ENCODE measurements at places on chromosomes 2 and 18. TPM values are rescaled to one million over a fixed set of nuclear protein-coding genes. Genes with fewer than 3 reads are reported as not detected.

- no peaks in the 10 kb centered on the region for H3K36me3 ChIP-seq
- no peaks in the 10 kb centered on the region for H3K27me3 ChIP-seq
- no peaks in the 10 kb centered on the region for H3K4me1 ChIP-seq
- no peak for DNase-seq
Measured at GRCh38 chr2:55163941-55164390, 68.1 kb downstream of the CLHC1 start.

DNA sequence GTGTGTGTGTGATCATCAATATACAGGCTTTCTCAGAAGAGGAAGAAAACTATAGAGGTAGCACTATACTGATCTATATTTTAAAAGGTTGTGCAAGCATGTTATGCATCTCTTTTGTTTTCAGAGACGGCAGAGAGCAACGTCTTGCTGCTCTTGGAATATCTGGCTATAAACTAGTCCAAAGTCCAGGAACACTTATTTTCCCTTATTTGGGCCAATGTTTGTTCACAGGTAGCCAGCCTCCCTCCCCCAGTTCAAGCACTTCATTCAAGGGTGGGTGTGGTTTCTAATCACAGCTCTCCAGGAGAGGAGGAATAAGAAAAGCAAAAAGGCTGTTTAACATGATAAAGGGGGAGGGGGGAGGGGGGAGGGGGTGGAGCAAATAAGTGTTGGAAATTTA, 4.2 kb downstream of the FZD5 start:
- H3K4me3 ChIP-seq = no peak overlapping the region
- H3K27ac ChIP-seq = no peak overlapping the region
- no peaks in the 10 kb centered on the region for H3K36me3 ChIP-seq
- H3K27me3 ChIP-seq = peaks cover 24% of the 10 kb centered on the region
- DNase-seq = no peak

DNA sequence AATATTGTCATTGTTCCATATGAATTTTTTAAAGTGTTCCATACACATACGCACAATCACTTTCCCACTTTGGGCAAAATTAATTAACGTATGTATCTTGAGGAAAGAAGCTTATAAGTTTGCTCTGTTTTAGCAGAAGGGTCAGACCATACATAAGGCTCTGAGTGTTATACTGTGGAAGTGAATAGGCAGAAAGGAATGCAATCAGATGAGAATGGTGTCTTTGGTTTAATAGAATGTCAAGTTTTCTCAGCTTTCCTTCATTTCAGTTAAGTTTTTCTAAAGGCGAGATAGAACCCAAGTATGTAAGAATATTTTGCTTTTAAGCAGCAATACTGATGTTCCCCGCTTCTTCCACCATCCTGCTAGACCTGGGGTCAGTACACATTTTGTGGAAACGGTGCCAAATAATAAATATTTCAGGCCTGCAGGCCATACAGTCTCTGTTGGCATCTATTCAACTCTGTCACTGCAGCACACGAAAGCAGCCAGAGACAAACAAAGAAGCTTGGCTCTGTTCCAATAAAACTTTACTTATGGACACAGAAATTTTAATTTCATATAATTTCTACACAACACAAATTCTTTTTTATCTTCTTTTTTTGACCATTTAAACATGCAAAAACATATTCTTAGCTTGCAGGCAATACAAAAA, 100.6 kb downstream of the UPP2 start:
- no peak for DNase-seq
- H3K4me3 ChIP-seq = no peak overlapping the region
- H3K36me3 ChIP-seq = no peaks in the 10 kb centered on the region
- H3K27ac ChIP-seq = no peak overlapping the region
- no peaks in the 10 kb centered on the region for H3K4me1 ChIP-seq

The PLCL1 gene
- polyA plus RNA-seq = 19.2 TPM

The VIL1 gene
- 0.09 TPM for polyA plus RNA-seq

- no peak overlapping the region for H3K4me3 ChIP-seq
- H3K27ac ChIP-seq = no peak overlapping the region
- no peaks in the 10 kb centered on the region for H3K36me3 ChIP-seq
- H3K4me1 ChIP-seq = peaks cover 24% of the 10 kb centered on the region
Measured at GRCh38 chr2:102253140-102253752, 58.1 kb upstream of the IL1RL1 start.

GRCh38 chr2:33272001-33272400, 204.4 kb upstream of the RASGRP3 start:
- no peak for DNase-seq
- no peak overlapping the region for H3K4me3 ChIP-seq
- peaks cover 2% of the 10 kb centered on the region for H3K27me3 ChIP-seq
- H3K4me1 ChIP-seq = no peaks in the 10 kb centered on the region
- H3K36me3 ChIP-seq = no peaks in the 10 kb centered on the region
- no peak overlapping the region for H3K27ac ChIP-seq

Measured in CD4-positive, CD25-positive, alpha-beta regulatory T cell (primary cell).